ENCODE measurements at places on chromosomes 6 and 20. TPM values are rescaled to one million over a fixed set of nuclear protein-coding genes. Genes with fewer than 3 reads are reported as not detected.

The C20orf204 gene
- 1.2 TPM for total RNA-seq

The ABHD12 gene
- 61.4 TPM for total RNA-seq

The VNN1 gene
- 1.4 TPM for total RNA-seq

The MEP1A gene
- total RNA-seq: 2.2 TPM

The GPR6 gene
- total RNA-seq: not detected

Data from umbilical cord (tissue), 2 donors.